CD8-positive, alpha-beta memory T cell (primary cell): ENCODE measurements at places on chromosomes 3 and 15.

DNA sequence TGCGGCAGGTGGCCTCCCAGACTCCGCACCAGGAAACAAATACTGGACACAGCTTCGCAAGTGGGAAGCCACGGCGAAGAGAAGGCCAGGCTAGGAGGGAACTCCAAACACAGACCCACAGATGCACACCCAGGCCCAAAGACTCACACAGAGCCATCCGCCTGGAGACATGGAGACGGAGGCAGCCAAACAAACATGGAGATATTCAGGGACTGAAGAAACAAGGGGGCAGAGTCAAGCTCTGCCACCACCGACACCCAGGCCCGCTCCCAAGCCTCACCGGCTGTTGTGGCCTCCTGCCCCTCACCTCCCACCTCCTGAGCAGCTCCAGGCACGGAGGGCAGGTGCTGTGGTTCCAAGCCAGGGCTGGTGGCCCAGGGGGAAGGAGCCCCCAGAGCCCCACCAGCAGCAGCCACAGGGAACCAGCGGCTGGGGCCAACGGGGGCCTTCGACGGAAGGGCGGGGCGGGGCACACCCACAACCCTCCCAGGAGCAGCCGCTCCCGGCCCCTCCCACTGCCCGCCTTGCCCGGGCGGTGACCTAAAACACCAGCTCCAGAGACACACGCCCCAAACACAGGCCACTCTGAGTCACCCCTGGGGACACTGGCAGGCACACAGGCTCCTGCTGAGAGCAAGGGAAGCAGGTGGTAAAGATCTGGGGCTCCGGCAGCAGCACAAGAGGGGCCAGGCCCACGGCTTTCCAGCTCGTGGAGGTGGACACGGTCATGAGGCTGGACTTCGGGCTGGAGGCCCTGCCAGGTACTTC, 31.9 kb downstream of the TNK2 start:
- no peak overlapping the region for H3K4me3 ChIP-seq
- H3K27ac ChIP-seq = no peak overlapping the region
- H3K4me1 ChIP-seq = no peaks in the 10 kb centered on the region
- DNase-seq = no peak
- peaks cover 34% of the 10 kb centered on the region for H3K36me3 ChIP-seq

- DNase-seq = no peak
- H3K27ac ChIP-seq = no peak overlapping the region
- H3K36me3 ChIP-seq = no peaks in the 10 kb centered on the region
- no peak overlapping the region for H3K4me3 ChIP-seq
These were observed 71.9 kb downstream of the CMTM8 start for GRCh38 chr3:32310336-32310735.

DNA sequence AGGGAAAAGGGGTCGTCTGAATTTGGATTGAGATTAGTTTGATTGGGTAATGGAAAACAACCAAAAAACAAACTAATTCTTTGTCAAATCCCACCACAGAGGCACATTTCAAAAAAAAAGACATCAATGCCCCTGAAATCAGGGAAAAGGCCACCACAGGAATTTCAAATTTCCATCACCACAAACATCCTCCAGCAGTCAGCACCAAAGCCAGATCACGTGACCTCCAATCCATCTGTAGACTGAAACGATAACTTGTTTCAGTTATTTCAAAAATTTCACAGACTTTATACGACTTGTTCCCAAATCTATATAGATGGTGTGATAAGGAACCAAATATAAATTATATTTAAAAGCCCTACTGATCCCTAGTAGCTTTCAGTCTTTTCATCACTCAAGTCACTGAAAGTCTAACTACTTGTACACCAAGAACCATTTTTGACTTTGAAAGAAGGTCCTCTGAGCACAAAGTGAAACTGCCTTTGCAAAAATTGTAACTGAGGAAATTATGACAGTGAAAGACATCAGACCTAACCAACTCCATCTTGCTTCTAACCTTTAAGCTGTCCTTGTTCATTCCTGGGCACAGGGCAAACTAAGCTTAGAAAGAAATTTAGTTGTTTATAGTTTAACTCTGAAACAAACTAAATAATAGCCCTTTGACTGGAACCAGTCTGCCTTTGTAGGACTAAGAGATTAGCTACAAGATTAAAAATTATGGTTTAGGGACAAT, 48.1 kb upstream of the PLCL2 start:
- no peaks in the 10 kb centered on the region for H3K27me3 ChIP-seq
- H3K36me3 ChIP-seq = no peaks in the 10 kb centered on the region
- peaks cover 22% of the 10 kb centered on the region for H3K4me1 ChIP-seq
- H3K4me3 ChIP-seq = no peak overlapping the region
- DNase-seq = no peak
- no peak overlapping the region for H3K27ac ChIP-seq

DNA sequence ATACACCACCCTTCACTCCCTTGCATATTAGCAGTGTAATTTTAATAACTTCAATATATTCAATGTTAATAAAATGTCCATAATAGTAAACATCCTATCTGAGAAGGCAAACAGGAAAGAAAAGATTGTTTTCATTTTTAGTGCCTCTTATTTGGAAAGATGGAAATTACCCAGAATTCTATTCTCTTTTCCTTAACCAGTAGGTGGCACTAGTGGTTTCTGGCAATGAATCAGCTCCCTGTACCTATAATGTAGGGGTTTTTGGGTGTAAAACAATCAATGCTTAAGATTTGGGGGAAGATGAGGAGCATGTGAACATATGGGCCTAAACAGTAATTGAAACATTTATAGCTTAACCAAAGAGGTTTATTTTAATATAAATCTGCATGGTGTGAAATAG, 5.7 kb upstream of the SEMA6D start:
- H3K4me1 ChIP-seq = no peaks in the 10 kb centered on the region
- H3K36me3 ChIP-seq = no peaks in the 10 kb centered on the region
- H3K27ac ChIP-seq = no peak overlapping the region
- no peak overlapping the region for H3K4me3 ChIP-seq
- no peak for DNase-seq
- H3K27me3 ChIP-seq = no peaks in the 10 kb centered on the region

- no peak overlapping the region for H3K4me3 ChIP-seq
- no peaks in the 10 kb centered on the region for H3K36me3 ChIP-seq
- no peaks in the 10 kb centered on the region for H3K4me1 ChIP-seq
- no peak overlapping the region for H3K27ac ChIP-seq
- no peaks in the 10 kb centered on the region for H3K27me3 ChIP-seq
- no peak for DNase-seq
These were observed 37.9 kb upstream of the TNFAIP8L3 start for GRCh38 chr15:51132384-51133139.

DNA sequence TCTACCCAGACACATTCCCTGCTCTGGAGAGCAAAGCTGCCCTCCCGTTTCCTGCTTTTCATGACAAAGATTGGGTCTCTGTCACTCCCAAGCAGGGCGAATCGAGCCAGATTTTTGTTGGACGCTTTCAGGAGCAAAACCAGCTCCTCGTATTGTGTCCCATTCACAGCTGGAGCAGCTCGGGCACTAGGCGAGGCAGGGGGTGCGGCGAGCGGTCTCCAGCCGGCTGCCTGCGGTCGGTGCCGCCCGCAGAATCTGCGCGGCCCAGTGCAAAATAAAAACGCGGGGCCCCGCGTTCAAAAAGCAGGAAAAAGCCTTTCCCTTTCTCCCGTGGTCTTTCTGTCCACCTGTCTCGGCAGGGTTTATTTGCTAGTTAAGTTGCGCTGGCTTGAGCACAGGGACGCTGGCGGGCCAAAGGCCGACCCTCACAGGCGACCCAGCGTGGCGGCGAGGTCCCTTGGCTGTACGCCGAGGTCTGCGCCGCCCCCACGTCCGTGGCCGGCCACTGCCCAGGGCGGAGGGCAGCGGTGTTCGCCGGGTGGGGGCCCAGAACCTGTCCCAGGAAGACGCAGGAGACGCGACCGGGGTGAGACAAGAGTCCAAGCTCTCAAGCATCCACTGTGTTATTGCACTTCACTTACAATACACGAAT, 71.2 kb downstream of the CYP19A1 start:
- DNase-seq = no peak
- no peak overlapping the region for H3K27ac ChIP-seq
- H3K4me1 ChIP-seq = no peaks in the 10 kb centered on the region
- no peak overlapping the region for H3K4me3 ChIP-seq
- no peaks in the 10 kb centered on the region for H3K36me3 ChIP-seq
- H3K27me3 ChIP-seq = peaks cover 4% of the 10 kb centered on the region
